ENCODE measurements at places on chromosomes 7 and 10.

- no peak for DNase-seq
These were observed 316.5 kb upstream of the CACNA2D1 start for GRCh38 chr7:82760074-82760473.

- no peak for DNase-seq
These were observed 14.5 kb upstream of the LRRC4 start for GRCh38 chr7:128045766-128046165.

- DNase-seq: no peak
These were observed 263.5 kb downstream of the ZEB1 start for GRCh38 chr10:31582365-31583052.

GRCh38 chr10:111093741-111094380 lies 17.0 kb downstream of the ADRA2A start:
- no peak for DNase-seq

DNA sequence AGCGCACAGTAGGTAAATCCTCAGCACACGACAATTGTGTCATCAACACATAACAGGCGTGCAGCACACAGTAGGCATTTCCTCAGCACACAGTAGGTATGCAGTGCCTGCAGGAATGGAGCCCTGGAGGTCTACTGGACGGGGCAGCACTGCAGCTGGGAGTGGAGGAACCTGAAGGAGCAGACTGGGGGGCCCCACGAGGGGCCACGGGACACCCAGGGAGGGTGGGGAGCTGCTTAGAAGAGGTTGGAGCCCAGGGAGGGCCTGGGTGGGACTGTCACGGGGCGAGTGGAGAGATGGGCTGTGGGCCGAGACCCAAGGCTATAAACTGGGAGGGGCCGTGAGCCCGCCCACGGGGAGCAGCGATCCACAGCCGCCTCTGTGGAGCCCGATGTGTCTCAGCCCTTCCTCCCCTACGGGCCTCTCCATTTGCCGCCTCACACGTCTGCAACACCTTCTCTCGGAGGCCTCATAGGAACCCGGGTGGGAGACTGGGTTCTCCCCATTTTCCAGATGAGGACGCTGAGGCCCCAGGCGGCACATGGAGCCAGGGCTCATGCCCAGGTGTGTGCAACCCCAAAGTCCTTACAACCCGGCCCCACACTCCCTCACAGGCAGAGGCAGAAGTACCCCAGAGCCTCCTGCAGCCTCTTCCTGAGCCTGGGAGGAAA lies 101.5 kb downstream of the MICALL2 start:
- no peak for DNase-seq
